ENCODE measurements at places on chromosomes 13 and 19. TPM values are rescaled to one million over a fixed set of nuclear protein-coding genes. Genes with fewer than 3 reads are reported as not detected.
A peak's percentile ranks its signal among the peaks of the same experiment; 100 is the strongest.

GRCh38 chr13:105139380-105140285, 1395.8 kb downstream of the EFNB2 start:
- DNase-seq, result peak; percentile 41

- DNase-seq, result no peak
Observed at GRCh38 chr19:38401148-38401547, 1.7 kb upstream of the FAM98C start.

DNA sequence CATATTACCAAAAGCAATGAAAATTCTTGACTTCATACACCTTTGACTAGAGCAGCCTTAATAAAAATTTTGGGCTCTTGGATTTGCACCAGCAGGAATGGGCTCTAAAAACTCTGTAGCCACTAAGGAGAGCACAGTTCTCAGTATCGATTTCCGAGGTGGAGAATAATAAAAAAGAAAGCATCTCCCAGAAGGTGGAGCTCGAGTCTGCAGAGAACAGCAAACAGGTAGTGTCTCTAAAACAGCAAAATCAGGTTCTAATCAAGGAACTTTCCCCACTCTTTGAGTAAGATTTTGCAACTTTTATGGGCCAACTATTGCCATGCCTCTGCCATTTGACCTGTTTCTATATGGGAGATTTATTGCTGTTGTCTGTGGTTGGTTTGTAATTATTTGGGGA, 258.7 kb upstream of the GPC6 start:
- DNase-seq, result no peak

DNA sequence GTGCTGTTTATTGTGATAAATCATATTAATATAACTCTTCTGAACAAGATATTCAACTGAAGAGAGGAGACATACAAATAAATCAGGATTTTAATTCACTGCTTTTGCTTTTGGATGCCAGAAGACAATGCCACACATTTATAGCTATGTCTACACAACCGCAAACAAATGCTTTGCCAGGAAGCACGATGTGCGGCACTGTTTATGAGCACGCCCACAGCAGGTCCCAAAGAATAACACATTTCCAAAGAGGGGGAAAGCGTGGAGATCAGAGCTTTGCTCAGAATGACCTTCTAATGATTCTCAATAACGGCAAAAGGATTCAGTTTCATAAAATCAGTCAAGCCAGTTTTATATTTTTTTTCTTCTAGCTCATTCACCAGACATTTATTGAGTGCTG, 16.7 kb downstream of the FAM216B start:
- no peak for DNase-seq

DNA sequence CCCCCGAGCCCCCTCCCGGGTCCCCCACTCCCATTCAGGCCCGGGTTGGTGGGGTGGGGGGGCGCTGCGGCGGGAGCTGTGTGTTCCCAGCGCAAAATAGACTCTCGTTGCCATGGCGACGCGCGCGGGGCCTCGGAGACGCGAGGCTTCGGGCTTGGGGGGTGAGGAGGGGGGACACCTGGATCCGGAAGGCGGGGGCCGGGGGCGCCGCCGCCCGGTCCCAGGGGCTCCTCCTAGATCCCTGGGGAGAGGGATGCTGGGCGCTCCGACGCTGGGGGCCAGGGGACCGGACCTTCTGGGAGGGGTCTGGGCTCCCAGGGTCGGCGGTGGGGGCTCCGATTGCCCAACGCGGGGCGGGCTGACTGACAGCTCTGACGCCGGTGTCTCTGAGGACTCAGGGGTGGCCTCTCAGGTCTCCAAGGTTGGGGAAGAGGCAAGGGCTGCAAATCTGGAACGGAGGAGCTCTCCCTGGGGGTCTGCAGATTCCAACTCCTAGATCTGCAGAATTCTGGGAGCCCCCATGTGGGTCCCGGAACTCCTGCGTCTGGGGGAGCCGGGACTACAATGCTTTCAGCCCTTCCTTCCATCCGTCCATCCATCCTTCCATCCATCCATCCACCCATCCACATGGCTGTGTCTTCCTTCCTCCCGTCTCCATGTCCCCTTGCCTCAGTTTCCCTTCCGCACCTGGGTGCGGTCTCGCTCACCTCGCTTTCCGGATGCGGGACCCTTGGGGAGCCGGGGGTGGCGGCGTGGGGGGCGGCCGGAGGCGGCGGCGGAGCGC, 9.1 kb upstream of the SHISA7 start:
- no peak for DNase-seq

DNA sequence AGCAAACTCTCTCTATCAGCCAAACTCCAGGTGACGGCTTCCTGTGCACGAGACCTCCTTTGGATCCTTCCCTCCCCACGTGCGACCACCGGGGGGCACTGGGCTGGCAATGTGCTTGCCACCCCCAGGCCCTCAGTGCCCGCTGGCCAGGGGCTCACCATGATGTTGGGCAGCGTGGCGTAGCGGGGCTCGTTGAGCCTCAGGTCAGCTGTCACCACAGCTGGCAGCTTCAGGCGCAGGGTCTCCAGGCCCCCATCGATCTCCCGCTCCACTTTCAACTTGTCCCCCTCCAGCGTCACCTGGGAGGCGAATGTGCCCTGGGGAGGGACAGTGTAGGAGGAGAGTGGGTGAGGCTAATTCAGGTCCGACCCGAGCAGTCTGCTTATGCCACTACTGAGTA, 4.8 kb upstream of the VSIG10L start:
- DNase-seq, result no peak

DNA sequence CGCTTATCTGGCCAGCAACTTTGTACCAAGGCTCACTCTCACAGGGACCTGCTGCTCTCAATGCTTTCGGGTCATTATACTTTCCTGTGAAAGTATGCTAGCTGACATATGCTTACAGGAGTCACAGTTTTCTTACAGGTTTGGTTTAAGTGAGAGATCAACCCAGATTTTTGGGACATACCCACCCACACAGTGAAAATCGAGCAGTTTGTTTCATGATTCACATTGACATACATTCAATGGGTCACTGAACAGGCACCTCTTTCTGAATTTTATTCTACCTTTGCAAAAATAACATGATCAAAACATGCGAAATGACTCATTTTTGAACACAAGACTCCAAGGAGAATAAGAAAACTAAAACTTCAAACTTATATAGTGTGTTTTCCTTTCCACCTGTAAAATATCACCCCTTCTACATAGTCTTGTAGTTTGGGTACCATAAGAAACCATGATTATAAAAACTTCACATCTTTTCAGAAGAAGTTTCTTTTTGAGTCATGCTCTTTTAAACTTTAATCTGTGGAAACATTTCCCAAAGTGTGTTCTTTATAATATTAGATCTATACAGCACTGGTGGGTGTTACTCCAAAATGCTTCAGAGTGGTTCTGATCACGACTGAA, 44.3 kb upstream of the TEX29 start:
- DNase-seq, result no peak

Gene BRME1
- polyA plus RNA-seq, result 7.7 TPM

Gene ZNF20
- 10.6 TPM for polyA plus RNA-seq
